ENCODE measurements at places on chromosomes 12 and 14.

GRCh38 chr12:25436206-25437030 lies 116.7 kb downstream of the LMNTD1 start:
- DNase-seq, result peak; percentile 72

DNA sequence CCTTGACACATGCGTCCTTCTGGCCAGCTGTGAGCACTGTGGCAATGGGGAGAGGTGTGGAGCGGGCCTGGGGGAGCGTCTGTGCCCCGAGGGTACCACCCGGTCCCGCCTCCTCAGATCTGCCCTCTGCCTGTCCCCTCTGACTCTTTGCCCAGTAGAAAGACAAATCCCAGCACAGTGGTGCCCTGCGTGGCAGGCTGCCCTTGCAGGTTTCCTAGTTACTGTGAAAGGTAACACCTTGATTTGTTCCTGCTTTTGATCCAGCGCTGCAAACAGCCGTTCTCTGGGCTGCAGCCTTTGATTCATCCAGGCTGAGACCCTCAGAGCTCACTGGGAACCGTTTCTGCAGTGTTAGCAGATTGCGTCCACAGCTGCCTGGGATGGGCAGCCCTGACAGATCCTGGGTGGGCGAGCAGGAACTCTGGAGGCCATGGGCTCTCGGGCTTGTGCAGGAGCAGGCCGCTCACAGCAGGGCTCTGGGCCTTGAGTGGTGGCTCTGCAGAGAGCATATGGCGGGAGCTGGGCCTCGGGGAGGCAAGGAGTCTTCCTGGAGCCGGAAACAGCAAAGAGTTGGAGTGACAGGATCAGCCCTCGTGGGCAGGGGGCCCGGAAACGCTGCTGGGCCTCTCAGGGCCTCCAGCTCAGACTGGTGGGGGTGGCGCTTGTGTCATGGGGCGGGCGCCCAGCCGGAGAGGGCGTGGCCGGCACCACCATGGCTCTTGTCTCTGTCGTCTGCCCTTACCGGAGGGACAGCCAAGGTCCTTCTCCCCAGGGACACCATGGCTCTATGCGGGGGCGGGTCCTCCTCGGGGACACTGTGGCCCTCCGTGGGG lies 16.6 kb downstream of the FBRSL1 start:
- DNase-seq, result peak; percentile 10

DNA sequence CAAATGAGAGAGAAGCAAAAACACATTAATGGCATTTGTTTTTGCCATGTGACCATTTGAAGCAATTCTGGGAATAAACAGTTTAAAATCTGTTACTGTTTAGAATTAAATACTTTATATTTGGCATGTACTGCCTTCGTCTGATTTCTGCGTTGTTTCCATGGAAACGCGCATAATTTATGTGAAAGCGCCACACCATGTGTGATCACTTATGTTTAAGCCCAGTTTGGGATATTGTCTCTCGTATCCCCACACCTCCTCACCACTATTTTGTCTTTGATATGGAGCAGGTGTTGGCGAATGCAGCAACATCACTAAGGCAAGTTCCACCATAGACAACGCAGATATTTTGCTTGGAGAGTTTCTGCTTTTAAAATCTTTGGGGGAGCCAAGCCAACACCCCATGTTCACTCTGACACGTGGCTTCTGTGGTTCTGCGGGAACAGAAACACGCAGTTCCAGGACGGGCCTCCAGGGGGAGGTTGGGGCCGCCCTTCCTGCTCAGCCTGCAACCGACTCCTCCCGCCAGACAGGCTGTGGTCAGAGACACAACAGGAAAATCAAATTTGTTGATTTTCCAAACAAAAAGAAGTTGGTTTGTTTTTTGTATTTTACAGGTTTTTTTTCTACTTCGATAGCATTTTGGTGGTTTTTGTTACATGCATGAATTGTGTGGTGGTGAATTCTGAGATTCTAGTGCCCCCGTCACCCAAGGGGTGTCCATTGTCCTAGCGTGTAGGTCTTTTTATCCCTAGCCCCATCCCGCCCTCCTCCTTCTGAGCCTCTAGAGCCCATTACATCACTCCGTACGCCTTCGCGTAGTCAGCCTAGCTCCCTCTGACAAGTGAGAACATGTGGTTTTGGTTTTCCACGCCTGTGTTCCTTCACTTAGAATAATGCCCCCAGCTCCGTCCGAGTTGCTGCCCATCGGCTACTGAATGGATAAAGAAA lies 101.9 kb upstream of the SFSWAP start:
- peak; percentile 27 for DNase-seq

DNA sequence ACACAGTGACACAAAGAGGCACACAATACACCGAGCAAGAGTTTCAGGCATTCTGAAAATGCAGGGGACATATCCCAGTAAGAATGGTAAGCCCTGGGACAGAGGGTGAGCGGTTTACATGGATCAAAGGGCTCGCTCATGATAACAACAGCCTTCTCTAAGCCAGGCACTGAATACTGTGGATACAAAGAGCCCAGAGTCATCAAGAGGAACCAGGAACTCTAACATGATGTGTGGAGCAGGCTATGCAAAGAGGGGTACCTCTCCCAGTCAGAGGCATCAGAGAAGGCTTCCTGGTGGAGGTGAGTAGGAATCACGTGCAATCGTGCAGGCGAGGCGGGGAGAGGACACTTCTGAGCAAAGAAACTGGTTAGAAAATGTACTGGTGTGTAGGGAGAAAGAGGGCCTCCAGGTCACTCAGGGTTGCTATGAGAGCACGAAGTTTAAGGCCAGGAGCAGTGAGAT lies 76.9 kb upstream of the EEA1 start:
- DNase-seq, result no peak

GRCh38 chr14:75432411-75432810 lies 4.6 kb downstream of the JDP2 start:
- DNase-seq, result no peak

- DNase-seq, result no peak
Measured at GRCh38 chr14:105283899-105284298, 16.9 kb downstream of the BRF1 start.

GRCh38 chr14:65239938-65240296 lies 137.6 kb upstream of the MAX start:
- no peak for DNase-seq

DNA sequence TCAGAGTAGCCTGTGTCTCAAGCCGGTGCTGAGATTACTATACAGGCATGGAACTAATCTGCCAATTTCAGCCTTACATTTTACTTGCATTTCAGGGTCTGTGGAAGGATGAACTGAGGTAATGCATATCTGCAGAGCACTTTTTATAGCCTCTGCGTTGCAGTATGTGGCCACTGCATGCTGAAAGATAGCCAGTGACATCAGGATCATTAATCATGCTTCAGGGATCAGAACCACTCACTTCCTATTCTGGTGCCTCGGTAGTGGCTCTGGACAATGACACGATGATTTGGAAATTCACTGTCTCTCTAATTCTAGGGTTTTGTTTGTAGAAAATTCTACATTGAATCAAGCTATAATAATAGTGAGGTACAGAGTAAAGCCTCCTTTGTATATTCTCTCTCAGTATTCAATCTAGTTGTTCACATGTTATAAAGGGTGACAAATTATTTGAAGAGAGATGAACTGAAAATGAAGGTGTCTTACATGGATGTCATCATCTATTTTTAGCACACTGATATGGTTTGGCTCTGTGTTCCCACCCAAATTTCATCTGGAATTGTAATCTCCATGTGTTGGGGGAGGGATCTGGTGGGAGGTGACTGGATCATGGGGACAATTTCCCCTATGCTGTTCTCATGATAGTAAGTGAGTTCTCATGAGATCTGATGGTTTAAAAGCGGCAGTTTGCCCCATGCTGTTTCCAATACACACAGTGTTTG lies 554.3 kb upstream of the MIS18BP1 start:
- no peak for DNase-seq
